ENCODE measurements at places on chromosomes 5 and 9.
A peak's percentile ranks its signal among the peaks of the same experiment; 100 is the strongest.

GRCh38 chr5:148981353-148981752 lies 81.5 kb downstream of the SH3TC2 start:
- DNase-seq = no peak

- DNase-seq = no peak
Observed at GRCh38 chr5:168914491-168914890, 335.3 kb upstream of the PANK3 start.

DNA sequence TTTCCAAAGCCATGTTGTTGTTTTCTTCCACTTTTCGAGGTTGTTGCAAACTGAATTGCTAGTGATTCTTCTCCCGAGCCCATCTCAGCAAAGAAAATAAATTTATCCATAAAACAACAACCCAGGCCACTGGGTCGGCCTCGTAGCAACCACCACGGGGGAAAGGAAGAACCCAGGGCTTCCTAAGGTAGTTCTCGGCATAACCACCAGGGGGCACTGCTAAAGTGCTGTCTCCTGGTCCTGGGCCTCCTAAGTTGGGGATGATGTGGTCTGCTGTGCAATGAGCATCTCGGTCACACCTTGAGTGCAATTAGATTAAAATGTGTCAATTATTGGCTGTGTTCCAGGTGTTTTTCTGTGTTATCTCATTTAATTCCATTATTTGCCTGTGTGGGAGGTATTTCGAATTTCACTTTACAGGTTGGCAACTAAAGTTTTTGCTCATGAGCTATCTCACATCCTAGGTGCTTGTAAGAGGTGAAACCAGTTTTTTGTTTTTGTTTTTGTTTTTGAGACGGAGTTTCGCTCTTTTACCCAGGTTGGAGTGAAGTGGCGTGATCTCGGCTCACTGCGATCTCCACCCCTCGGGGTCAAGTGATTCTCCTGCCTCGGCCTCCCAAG lies 102.8 kb upstream of the DAP start:
- peak; percentile 57 for DNase-seq

DNA sequence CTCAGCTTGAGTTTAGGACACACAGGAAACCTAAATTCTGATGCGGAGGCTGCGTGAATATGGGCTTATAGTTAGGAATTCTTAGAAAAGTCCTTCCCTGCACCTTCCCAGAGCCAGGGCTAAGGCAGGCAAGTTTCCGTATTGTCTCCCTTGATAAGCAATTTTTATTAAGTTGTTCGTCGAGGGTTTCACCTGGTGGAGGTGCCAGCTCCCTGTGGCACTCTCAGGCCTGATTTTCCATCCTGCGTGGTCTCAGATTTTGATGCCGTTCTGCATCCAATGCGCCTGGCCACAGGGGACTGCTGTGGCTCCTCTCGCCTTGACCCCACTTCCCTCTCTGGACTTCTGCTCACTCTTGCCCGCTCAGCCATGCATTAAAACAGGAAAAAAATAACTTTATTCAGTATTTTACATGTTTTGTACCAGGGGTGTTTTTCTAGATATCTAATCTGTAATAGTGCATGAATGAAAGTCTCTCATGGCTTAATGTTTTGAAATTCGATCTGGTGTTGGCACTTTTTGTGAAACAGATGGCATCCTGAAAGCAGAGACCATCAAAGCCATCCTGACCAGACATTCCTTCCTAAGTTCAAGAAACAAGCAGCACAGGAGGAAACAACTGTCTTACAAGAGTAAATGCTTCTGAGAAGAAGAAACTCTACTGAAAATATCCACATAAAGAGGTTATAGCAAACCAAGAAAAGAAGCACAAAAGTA lies 50.7 kb downstream of the TRIP13 start:
- no peak for DNase-seq

GRCh38 chr9:86679909-86680308 lies 267.4 kb downstream of the GAS1 start:
- no peak for DNase-seq

GRCh38 chr9:4118666-4119065 lies 181.2 kb downstream of the GLIS3 start:
- no peak for DNase-seq

DNA sequence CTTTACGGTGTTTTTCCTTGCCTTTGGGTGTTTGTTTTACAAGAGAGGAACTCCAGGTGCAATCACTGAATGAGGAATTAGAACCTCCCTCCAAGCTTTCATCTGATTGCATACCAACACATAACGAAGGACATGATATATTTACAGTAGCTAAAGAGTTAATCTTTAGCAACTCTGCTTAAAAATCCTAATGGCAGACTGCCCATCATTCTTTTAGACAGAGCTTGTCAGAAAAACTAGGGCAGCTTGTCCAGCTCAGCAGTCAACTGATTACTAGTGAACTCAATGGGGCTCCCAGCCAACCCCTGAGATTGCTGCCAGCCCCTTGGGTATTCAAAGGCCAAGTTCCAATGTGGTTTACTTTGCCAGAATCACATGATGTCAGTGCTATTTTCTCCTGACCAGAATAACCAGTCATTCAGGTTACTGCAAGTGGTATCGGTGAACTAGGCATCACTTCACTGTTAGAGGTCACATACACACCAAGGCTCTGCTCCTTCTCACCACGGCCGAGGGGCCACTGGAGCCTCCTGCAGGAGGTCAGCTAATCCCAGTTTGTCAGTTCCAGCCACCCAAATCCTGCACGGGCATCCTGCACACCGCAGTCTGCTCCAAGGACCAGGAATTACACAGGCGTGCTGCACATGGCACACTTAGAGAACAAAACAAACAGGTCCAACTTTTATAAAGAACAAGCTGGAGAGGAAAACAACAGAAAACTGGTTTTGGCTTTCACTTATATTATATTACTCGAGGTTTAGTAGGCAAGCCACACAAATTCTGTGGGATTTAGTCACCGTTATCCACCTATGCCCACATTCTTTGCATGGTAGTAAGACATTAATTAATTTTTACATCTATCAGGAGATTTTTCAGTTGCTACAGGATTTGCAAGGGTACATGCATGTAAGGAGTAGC lies 62.5 kb downstream of the NFIB start:
- DNase-seq = no peak

DNA sequence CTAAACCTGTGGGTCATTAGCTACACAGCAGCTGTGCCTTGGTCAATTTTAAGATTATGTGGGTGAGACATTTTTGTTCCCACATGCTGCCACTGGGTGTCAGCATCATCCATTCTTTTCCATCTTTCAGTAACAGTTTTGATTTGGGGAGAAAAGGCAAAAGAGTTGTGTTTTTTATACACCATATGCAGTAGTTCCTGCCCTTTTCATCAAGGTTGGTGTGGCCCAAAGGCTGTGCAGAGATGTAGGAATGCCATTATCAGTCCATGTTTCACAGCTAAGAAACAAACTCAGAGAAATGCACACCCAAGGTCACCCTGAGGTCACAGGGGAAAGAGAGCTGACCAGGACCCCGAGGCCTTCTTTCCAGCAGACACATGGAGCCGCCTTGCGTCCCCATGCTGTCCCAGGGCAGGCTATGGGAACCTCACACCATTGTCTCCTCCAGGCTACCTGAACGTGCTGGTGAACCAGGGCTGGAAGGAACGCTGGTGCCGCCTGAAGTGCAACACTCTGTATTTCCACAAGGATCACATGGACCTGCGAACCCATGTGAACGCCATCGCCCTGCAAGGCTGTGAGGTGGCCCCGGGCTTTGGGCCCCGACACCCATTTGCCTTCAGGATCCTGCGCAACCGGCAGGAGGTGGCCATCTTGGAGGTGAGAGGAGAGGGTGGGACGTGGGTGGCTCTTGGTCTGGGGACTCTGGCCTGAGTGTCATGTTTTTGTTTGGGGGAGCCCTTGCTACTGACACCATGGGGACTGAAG lies 27.8 kb upstream of the GRPEL2 start:
- no peak for DNase-seq

DNA sequence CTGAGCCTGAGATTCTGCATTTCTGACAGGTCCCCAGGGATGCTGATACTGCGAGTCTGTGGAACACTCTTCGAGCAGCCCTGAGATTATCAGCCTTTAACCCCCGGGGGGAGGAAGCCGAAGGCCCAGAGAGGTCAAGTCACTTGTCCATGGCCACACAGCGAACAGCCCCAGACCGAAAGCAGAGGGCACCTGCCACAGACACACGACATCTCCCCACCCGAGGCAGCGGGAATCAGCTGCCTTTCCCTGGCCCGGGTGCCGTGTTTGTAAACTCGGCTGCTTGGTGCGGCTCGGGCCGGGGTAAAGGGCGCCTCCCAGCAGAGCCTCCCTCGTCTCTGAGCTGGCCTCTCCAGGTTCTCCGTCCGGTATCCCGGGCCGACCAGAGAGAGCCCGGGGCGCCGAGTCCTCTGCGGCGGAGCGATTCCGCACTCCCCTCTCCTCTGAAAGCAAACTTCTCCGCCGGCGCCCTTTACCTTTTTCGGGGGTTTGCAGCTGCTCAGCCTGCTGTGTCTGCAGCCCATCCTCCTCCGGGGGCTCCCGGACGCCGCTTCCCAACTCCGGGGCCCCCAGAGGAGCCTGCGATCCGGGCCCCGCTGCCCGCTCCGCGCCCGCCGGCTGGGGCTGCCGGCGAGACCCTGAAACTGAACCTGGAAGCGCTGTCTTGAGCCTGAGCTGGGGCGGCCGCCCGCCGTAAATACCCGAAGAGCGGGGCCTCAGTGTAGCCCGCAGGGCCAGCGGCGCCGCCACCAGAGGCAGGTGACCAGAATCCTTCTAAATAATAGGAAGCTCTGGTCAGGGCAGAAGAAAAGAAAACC lies at the start of gene CCDC69:
TSS of gene CCDC69 (minus strand) at position 646 of the 818 bp plus-strand sequence. CDS start at position 524, 122 bp downstream.
- peak; percentile 79 for DNase-seq

DNA sequence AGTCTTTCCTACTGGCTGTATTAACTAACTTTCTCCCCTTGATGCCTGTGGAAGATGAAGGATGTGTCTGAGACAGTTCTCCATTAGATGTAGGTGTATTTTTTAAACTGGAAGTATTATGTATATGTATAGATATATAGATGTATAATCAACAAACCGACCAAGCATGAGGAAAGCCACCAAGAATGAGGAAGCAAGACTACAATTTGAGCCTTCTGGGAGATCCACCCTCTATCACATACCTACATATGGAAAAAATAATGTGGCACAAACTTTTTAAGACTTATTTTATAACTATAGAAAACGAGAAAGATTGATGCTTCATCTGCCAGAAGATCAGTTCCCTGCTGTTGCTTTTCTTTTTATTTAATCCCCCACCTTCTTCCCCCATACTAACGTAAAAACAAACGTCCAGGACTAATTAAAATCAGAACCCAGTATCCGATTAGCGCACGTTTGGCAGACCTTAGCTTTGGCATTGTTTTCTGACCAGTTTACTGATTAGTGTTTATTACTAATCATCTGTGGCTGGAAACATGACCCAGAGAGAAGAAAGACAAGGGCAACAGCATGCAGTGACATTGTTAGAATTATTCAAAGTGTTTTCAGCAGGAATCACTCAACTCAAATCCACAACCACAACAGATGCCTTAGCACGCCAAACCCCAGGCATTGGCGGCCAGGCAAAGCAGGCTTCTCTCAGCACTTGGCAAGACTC lies 490.2 kb downstream of the EBF1 start:
- DNase-seq = peak; percentile 43

GRCh38 chr9:99878651-99879050 lies 27.8 kb upstream of the STX17 start:
- DNase-seq = no peak

GRCh38 chr5:150499437-150499956 lies 8.4 kb upstream of the NDST1 start:
- no peak for DNase-seq

GRCh38 chr9:16315720-16316119 lies 554.8 kb downstream of the BNC2 start:
- DNase-seq = no peak

DNA sequence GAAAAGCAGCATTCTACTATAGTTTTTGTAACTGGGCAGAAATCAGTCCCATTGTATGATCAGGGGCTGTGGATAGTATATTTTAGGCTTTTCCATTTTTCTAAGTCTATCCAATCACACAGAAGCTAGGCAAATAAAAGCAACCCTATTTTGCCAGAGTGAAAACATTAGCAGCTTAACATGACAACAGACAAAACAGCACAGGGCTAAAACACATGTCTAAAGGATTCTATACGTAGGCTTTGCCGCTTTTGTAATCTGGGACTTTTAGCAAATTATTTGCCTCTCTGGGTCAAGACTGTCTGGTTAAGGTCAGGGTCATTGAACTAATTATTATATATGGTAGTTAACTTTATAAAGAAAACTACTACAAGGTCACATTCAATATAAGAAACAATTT lies 4.2 kb downstream of the MARCHF3 start:
- no peak for DNase-seq

- no peak for DNase-seq
Observed at GRCh38 chr9:124559871-124560270, 52.7 kb upstream of the NR5A1 start.

DNA sequence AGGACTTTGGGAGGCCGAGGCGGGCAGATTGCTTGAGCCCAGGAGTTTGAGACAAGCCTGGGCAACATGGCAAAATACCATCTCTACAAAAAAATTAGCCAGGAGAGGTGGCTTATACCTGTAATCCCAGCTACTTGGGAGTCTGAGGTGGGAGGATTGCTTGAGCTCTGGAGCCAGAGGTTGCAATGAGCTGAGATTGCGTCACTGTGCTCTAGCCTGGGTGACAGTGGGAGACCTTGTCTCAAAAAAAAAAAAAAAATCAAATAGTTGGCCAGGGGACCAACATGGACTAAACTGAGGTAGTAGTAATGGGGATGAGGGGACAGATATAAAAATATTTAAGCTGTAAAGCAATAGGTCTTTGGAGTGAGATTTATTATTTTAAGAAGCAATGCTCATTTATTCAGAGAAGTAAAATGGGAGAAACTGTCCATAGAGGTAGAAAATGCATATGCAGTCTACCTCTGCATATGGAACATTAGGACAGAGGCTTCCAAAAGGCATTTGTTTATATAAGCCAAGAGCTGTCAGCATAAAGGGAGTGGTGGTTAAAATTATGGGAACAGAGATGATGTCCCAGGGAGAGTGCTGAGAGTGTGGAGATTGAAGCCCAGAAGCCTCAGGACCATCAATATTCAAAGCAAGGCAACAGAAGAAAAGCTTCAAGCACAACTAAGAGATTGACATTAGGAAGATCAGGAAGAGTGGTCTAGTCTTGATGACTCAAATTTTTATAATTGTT lies 98.1 kb downstream of the UBE2R2 start:
- DNase-seq = no peak

DNA sequence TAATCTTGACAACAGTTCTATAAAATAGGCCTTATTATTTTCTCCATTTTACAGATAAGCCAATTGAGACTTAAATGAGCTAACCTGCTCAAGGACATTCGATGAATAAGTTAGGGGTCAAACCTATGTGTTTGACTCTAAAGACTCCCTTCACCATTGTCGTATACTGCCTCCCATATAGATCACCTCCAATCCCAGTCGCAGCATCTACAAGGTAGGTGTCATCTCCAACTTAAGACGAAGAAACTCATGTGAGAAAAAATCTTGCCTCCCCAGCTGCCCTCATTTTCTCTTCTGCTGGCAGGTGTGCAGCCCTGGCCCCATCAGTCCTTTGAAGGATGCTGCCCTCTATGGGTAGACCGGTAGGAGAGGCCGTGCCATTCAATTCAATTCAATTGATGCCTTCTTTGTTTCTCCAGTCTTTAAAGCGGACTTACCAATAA lies 75.2 kb upstream of the SMARCA2 start:
- DNase-seq = no peak
